HCEC 1CT (cell line): ENCODE measurements at places on chromosomes 2 and 18.

- DNase-seq = no peak
Measured at GRCh38 chr18:26547646-26548414, 523 bp downstream of the KCTD1 start.

DNA sequence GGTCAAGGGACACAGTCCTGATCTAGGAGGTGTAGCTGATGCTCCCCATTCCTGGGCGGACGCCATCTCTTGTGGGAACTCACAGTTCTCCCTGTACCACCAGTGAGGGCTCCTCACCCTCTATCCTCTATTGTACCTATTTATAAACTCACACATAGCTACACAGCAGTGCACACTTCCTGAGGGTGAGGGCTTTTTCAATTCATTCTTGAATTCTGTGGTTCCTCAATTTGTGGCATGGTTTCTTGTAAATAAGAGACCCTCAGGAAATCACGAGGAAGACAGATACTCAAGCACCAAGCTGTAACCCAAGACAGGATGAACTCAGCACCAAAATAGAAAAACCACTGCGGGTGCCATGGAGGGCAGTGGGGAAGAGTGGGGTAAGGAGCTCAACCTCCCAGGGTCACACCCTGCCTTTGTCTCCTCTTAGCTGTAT, 245.9 kb upstream of the PXDN start:
- DNase-seq = no peak

DNA sequence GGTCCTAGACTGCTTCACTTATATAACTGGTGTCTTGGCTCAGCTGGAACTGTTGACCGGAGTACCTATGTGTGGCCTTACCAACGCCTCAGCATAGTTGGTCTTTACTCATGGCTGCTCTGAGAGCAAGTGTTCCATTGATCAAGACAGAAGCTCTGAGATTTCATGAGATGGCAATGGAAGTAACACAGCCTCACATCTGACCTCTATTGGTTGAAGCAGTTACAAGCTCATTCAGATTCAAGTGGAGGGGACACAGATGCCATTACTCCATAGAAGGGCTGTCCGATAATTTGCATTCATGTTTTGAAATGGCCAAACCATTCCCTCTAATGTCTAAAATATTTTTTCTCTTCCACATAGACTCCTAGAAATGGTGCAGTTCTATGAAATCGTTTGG, 46.4 kb upstream of the STK39 start:
- peak; percentile 21 for DNase-seq

GRCh38 chr2:120498121-120498520, 152.2 kb downstream of the INHBB start:
- no peak for DNase-seq

DNA sequence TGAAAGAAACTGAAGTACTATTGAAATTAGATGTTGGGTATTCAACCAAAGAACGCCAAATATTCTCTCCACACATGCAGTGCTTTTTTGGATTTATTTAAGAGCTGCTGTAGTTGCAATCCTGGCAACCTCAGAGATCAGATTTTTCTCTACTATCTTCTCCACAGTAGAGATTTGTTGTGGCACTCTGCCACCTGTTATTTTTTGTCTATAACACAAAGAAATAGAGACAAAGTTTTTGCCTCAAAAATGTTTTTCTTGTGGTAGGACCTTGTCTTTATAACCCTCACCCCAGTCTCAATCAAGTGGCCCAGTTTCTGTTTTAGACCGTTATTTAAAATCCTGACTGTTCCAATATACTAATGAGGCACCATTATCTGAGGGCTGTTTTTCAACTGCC, 79.4 kb downstream of the SCG2 start:
- DNase-seq = no peak

DNA sequence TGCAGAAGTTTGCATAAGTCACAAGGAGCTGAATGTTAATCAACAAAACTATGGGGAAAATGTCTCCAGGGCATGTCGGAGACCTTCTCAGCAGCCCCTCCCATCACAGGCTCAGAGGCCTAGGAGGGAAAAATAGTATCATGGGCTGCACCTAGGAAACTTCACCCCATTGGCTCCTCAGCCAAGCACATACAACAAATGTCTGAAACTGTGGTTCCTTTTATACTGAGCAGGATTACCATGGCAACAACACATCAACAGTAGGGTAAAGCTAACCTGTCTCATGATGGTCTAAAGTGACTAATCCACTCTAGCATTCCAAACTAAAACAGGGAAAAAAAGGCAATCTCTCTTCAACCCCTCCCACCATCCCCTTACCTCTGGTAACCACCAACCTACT, 3.2 kb upstream of the NEMP2 start:
- DNase-seq = no peak

DNA sequence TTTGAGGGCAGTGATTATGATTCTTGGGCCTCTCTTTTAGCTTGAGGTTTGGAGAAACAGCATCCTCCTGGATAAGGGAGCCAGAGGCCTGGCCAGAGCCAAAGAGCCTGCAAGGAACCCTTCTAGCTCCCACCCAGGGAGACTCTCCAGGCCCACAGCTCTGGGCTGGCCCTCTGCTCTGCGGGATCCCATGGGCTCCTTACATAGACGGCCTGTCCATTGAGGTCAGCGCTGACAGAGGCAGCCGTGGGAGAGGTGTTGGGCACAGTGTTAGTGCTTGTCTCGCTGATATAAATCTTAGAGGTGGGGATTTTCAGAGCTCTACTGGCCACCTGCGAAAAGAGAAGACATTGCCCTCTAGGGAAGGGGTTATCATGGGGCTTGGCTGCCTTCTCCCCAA, 67.2 kb downstream of the XDH start:
- DNase-seq = no peak

DNA sequence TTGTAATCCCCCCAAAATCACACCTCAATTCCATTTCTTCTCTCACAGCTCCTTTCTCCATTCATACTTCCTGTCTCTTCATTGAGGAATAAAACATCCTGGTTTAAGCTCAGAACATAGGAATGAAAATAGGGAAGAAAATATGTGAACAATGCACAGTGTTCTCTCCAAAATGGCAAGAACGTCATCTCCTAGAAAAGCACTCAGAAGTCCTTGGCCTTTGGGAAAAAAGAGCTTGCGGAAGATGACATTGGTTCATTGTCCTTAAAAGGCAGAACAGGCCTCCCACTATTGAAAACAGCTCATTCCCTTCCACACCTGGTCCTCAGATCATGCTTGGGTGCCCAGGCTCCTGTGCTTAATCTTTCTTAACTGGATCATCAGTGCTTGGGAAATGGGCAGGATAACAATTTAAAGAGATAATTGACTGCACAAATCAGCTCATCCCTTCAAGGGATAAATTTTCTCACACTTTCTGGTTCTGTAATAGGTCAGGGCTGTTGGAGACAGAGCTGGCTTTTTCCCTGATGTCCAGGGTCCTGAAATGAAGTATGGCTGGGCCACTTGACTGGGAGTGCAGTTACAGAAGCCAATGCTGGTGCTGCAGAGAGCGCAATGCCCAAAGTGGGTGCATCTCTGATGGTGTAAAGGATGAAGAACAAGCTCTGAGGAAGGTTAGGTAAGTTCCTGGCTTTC, 69.2 kb downstream of the MARCHF4 start:
- peak; percentile 66 for DNase-seq

- no peak for DNase-seq
Measured at GRCh38 chr18:7492385-7492784, 74.7 kb upstream of the PTPRM start.

DNA sequence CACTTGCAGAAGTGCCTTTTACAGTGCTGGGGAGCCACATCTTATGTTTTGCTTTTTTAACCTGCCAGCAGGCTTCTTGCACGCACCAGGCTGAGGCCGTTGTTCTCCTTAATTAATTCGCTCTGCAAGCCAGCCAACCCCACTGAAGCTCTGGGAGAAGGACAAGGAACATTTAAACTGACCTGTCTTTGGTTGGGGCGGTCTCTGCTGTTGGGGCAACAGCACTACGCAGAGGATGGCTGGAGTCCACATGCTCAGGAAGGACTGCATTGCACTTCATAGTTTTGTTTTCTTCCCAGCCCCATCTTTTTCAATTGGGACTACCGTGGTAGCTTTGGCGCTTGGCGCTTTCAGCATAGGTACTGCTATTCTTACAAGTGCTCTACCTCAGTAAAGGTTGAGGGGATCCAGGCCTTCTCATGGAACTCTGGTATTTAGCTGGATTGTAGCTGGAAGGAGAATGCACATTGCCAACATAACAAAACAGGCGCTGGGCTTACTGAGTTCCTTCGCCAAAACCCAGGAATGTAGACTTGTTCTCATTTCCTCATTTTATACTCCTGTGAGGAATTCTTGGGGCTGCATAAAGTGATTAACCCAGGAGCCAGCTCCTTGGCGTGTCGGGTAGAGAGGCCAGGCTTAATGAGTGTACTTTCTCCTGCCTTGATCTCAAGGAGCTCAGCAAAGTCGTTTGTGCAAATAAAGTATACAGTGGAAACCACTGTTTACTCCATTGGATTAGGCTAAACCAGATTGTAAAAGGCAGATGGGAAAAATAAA, 146.2 kb downstream of the PRKCE start:
- no peak for DNase-seq

- no peak for DNase-seq
Measured at GRCh38 chr18:58654896-58655614, 16.2 kb upstream of the MALT1 start.

GRCh38 chr2:77977471-77978063, 455.4 kb upstream of the LRRTM4 start:
- DNase-seq = no peak

DNA sequence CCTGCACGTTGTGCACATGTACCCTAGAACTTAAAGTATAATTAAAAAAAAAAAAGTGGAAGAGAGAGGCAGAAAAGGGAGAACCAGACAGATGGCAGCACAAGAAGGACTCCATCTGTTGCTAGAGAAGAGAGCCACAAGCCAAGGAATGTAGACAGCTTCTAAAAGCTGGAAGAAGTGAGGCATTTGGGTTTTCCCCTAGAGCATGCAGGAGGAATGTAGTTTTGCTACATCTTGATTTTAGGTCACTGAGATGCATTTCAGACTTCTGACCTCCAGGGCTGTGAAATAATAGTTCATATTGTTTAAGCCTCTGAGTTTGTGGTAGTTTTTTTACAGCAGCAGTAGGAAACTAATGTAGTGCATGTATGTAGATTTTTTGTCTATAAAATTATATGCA, 46.0 kb downstream of the CAVIN2 start:
- DNase-seq = peak; percentile 7

DNA sequence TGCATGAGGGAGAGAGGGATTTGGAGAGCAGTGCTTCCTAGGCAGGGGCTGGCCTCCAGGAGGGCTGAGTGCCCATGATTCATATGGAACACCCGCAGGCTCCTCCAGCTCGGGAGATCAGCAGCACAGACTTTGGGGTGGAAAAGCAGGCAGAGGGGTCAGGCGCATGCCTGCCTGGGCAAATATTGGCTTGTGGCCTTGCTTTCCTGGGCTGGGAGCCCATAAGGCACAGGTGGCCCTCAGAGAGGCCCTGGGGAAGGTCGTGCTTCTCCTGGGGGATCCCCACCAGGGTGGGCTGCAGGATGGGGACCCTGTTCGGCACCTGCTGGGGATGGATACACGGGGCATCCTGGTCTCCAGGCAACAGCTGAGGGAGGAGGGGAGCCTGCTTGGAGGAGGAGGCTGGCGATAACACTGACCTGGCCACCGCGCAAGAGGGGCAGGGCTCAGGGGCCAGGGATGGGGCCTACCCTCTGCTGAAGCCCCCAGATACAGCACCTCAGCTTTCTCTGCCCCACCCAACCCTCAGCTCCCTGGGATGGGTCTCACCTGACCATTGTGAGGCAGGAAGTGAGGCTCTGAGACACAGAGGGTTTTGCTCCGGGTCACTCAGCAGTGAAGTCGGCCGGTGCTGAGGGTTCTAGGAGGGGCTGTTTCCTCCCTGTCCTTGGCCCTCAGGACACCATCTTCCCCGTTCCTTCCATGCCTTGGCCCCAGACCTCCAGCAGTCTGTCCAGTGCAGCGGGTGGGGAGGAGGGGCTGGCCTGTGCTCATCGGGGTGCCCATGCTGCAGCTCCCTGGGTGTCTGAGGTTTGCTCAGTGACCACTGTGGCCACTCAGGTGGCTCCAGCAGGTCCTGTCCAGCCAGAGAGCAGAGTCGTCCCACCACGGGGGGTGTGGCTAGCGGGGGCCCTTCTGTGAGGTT, 12.0 kb downstream of the AQP12A start:
- DNase-seq = no peak
